HTR-8/SVneo (cell line): ENCODE measurements at places on chromosomes 2 and 18.

DNA sequence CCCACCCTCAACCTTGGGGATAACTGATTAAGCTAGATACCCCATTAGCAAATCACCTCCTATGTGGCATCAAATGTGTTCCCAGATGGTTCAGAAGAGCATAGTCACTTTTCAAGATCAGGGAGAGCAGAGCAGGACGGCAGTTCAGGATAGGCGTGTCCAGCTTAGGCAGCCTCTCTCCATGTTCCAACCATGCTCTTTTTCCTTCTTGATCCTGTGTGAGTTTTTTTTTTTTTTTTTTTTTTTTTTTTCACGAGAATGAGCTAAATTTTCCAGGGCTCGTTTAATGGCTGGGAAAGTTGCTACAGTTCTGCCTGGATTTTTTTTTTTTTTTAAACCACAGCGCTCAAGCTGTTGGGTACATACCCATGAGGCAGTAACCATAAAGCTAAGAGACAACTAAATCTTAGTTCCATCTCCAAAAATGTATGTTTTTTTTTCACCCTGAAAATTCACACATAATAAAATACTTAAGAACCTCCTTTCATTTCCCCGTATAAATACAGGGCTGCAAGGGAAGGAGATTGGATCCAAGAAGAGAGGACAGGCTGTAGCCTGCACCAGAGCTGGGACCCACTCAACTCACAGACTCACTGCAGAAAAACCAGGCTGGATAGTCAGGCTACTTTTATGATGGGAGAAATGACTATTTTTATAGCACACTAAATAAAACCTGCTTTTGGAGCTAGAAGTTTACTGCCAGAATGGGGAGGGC is 244.3 kb downstream of the SETBP1 start:
- no peak for DNase-seq

GRCh38 chr18:29157057-29157780 is 980.3 kb upstream of the CDH2 start:
- no peak for DNase-seq

DNA sequence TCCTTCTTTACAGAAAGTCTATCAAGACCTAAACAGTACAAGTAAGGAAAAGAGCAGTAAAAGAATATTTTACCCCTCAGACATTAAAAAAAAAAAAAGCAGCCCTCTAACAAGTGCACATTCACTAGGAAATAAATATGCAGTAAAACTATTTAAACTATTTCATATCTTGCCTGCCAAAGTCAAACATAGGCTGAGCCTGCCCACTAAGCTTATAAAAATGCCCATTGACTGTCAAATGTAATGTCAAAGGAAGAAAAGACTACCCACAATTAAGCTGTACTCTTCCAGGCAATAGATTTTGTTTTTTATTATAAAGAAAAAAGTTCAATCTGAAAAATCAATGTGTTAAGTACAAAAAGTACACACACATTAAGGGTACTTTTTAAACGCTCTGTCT is 11.8 kb downstream of the ALS2 start:
- peak; percentile 25 for DNase-seq

GRCh38 chr2:45390861-45391260 is 220.2 kb downstream of the SRBD1 start:
- DNase-seq, result no peak

GRCh38 chr2:240579071-240579762 is 7.3 kb upstream of the CAPN10 start:
- DNase-seq, result no peak

- no peak for DNase-seq
Observed at GRCh38 chr2:194205568-194206227, 1451.3 kb upstream of the SLC39A10 start.

DNA sequence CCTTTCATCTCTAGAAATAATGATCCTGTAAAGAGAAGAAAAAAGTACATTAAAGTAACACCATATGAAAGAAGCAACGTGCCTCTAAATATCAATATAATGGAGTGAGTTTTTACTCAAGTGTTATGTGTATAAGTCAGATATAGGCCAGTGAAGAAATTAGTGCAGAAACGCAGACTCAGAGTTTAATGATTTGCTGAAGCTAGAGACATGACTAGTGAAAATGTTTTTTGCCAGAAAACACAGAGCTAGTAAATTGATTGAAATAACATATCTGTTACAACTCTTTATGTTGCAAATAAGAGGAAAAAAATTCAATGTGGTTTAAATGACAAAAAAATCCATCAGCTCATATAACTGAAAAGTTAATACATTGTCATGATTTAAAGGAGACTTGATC is 217.2 kb upstream of the NXPH2 start:
- no peak for DNase-seq

- DNase-seq, result no peak
Observed at GRCh38 chr2:205836477-205837221, 154.3 kb downstream of the NRP2 start.
